Activated CD8-positive, alpha-beta memory T cell treated with anti-CD3 and anti-CD28 coated beads, Interleukin-2, amount 10 ng/mL, durations not matched to agents 7 days and 5 days (primary cell): ENCODE measurements at places on chromosomes 3 and 15. TPM values are rescaled to one million over a fixed set of nuclear protein-coding genes. Genes with fewer than 3 reads are reported as not detected.

GRCh38 chr3:182716114-182716688 is 77.1 kb upstream of the ATP11B start:
- no peaks in the 10 kb centered on the region for H3K36me3 ChIP-seq
- no peaks in the 10 kb centered on the region for H3K27me3 ChIP-seq
- no peak for DNase-seq
- H3K27ac ChIP-seq, result peak overlapping the region; percentile 12

Gene GOLGA6L9
- 1.1 TPM for total RNA-seq

DNA sequence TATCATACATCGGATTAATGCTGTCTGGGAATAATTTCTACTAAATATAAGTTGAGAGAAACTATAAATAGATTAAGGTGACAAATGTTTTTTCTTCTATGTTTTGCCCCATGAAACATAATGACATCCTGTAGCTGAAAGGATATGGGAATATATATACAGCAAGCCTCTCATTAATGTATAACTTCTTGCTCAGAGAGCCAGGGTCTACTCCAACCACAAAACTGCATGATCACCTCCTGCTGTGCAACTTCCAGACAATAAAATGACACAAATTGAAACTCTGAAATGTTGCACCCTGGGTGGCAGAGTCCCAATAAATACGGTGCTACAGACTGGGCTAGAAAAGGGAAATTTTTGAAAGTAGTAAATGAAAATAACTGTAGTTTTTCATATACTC is 571.9 kb upstream of the CBLB start:
- H3K36me3 ChIP-seq, result peaks cover 3% of the 10 kb centered on the region
- DNase-seq, result no peak
- H3K4me1 ChIP-seq, result peaks cover 6% of the 10 kb centered on the region
- H3K27ac ChIP-seq, result no peak overlapping the region

Gene ADGRG7
- not detected for total RNA-seq

Gene BOC
- not detected for total RNA-seq

- no peaks in the 10 kb centered on the region for H3K36me3 ChIP-seq
- no peak for DNase-seq
- H3K27ac ChIP-seq, result no peak overlapping the region
Measured at GRCh38 chr3:140243575-140243974, 308.6 kb downstream of the CLSTN2 start.

DNA sequence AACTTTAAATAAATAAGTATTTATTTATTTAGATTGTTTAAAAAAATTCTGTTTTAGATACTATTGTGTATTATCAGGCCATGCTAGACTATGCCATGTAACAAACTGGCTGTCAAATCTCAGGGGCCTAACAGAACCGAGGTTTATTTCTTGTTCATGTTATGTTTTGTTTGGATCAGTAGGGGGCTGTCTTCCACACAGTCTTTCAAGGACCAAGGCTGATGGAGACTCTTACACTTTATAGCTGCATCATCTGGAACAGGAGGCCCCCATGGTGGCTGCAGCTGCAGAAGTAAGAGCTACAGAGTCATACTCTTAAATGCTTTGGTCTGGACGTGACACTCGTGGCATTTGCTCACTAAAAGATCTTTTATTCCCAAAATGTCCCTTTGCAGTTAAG is 33.0 kb upstream of the ARL14 start:
- no peaks in the 10 kb centered on the region for H3K36me3 ChIP-seq
- no peaks in the 10 kb centered on the region for H3K4me1 ChIP-seq
- H3K27ac ChIP-seq, result no peak overlapping the region
- no peaks in the 10 kb centered on the region for H3K27me3 ChIP-seq
- no peak overlapping the region for H3K4me3 ChIP-seq
- no peak for DNase-seq

DNA sequence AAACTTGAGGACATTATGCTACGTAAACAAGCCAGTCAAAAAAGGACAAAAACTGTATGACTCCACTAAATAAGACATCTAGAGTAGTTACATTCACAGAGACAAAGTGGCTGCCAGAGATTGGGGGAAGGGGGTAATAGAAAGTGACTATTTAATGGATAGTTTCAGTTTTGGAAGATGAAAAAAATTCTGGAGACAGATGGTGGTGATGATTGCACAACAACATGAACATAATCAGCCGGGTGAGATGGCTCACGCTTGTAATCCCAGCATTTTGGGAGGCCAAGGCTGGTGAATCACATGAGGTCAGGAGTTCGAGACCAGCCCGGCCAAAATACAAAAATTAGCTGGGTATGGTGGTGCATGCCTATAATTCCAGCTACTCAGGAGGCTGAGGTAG is 40.6 kb downstream of the DPP8 start:
- DNase-seq, result no peak
- no peak overlapping the region for H3K4me3 ChIP-seq
- H3K4me1 ChIP-seq, result peaks cover 1% of the 10 kb centered on the region
- no peak overlapping the region for H3K27ac ChIP-seq
- H3K27me3 ChIP-seq, result no peaks in the 10 kb centered on the region
- peaks cover 31% of the 10 kb centered on the region for H3K36me3 ChIP-seq
